ENCODE measurements at places on chromosomes 5 and 9.

DNA sequence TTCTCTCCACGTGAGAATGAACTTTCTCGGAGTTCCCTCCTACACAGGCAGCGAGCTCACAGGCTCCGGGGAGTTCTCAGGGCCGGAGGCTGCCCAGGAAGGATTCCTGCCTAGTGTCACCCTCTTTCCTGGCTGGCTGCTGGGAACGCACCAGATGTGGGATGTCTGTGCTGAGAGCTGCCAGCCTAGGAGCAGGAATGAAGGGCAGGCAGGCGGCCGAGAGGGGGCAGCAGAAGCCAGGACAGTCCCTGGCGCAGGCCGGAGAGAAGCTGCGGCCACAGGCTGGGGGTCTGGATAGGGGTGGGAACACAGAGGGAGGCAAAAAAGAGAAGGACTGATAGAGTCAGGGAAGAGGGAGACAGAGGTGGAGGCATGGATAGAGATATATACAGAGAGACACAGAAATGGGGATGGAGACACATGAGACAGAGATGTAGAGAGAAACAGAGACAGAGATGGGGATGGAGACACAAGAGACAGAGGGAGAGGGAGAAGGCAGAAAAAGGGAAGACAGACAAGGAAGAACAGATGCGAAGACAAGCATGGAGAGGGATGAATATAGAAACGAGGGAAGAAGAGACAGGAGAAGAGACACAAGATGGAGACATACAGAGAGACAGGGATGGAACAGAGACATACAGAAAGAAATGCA is 25.3 kb upstream of the ENHO start:
- DNase-seq: no peak

DNA sequence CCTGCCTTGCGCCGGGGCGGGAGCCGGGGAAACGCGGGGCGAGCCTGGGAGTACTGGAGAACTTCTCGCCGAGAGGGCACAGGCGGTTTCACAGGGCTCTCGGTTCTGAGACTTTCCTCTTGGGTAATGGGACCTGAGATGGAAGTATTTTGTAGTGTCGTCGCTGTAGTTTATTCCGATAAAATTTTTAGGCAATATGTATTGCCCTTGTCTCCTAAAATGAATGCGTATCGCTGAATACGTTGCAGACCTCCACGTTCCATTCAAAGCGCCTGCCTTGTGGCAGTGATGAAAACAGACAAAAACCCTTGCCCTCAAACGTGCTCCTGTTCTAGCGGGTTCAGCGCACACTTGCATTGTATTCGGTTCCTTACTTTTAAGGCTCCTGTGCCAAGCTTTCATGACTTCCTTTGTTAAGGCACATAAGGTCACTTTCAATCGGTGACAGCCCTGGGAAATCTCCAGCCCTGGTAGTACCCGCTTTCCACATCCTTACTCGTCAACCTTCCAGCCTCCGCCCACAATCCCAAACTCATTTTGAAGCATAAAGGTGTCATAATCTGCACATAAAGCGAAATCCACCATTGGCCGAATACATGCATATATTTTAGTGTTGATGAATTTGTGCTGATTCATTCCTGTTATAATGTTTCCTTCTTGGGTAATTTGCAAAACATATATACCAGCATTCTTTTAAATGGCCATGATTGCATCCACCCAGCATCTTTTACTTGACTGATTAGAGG is 694 bp downstream of the RMI1 start:
- DNase-seq: peak; percentile 41

DNA sequence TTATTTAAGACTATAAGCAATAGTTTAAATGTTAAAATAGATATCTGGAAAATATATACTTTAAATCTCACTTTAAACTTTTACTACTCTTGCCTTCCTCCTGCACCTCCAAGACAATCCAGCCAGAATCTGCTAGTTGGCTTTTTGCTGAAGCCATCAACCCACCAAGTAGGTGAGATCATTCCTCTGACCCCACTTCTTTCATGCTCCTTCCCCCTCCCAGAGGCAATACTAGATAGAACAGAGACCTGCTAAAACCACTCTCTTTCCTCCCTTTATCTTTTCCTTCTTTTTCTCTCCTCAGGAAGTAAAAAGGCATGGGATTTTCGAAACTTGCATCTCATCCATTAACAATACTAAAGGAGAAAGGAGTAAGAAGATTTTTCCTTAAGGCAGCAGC is 30.1 kb upstream of the CAMK4 start:
- no peak for DNase-seq

DNA sequence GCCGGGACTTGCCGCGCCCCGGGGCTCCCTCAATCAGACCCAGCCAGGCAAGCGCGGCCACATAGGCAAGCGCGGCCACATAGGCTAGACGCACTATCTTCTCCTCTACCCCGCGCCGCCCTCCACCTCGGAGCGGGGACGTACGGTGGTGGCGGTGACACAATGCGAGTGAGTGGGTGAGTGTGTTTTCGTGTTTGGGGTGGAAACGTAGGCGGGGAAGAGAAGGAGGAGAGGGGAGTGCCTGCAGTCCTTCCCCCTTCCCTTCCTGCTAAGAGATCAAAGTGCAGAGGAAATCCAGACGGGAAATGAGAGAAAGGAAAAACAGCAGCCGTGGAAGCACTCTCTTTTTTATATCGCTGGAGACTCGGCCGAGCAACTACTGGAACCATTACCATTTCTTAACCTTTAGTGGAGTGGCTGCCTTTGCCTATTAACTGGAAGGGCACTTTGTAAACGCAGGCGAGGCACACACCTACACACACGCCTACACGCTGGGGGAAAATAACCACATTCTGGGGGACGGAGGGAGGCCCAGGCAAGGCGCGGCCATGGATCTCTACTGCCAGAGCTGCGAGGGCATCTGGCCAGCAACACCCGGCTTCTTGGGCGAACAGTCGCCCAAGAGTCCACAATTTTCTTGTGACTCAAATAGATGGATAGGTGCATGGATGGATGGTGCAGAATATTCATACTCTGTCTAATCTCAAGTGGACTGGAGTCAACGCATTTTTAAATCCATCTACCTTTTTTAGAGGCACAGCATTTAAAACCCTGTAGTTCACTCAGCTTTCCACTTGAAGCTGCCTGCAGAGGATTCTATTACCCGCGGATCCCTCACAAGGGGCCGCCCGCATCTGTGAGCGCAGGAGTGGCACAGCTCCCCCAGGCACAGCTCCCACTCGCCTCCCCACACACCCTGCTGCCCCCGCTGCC is 2.1 kb downstream of the EDIL3 start:
- DNase-seq: no peak

Measured in Jurkat, Clone E6-1 (cell line).